H54 (cell line): ENCODE measurements at places on chromosomes 11 and 22.

DNA sequence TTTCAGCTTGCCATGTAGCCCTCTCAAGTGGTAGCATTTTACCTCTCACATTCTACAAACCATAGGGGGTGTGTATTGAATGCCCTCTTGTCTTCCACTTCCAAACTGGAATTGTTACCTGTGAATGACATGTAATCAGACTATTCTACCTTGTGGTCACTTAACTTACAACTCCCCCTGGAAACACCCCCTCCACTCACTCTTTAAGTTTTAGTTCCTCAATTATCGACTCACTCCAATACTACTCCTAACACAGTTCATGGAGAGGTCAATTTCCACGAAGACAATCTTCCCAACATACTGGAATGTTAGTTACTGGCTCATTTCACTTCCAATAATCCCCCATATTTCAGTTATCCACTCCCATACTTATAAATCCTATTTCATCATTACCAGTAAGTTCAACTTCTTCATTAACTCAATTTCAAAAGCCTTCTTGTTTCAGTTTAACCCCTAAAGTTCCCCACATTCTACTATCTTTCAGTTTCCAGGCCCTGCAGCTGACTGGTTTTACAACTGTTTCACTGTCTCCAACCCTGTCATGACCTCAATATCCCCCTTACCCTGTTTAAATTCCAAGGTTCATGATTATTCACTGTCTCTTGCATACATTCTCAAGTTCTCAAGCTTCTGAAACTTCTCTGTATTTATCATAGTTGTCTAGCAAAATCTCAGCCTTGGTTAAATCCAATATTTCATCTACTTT, 92.5 kb downstream of the C11orf87 start:
- DNase-seq: no peak

DNA sequence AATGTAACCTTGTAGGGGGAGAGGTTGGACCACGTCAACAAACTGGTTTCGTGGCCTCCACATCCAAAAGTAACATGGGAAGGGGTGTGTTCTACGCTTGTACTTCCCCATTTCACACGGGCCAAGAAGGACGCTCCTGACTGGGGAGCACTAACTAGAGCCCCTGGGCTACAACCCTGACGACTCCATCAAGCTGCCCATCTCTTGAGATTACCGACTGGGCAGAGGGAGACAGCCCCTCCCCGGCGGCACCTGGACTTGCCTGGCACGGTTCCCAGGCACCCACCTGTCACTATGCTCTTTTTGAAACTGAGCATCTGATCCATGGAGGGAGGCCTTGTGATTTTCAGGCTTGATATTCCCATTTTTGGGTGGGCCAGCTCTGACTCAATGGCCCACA, 68.5 kb downstream of the SHANK2 start:
- DNase-seq: no peak

- no peak for DNase-seq
These were observed 90.6 kb downstream of the TSPAN18 start for GRCh38 chr11:44817207-44817949.

GRCh38 chr11:65699306-65699705, 12.7 kb upstream of the KAT5 start:
- no peak for DNase-seq

GRCh38 chr11:76768909-76769560, 14.1 kb upstream of the TSKU start:
- no peak for DNase-seq

GRCh38 chr11:23732026-23732425, 764.8 kb upstream of the LUZP2 start:
- DNase-seq: no peak

- no peak for DNase-seq
These were observed 22.0 kb downstream of the JAML start for GRCh38 chr11:118202599-118203422.

- DNase-seq: no peak
These were observed 77.0 kb downstream of the RPS6KA4 start for GRCh38 chr11:64436000-64436399.

- DNase-seq: no peak
These were observed 18.4 kb downstream of the MS4A6E start for GRCh38 chr11:60345489-60345888.

GRCh38 chr11:12052676-12053605, 44.5 kb upstream of the DKK3 start:
- DNase-seq: no peak

DNA sequence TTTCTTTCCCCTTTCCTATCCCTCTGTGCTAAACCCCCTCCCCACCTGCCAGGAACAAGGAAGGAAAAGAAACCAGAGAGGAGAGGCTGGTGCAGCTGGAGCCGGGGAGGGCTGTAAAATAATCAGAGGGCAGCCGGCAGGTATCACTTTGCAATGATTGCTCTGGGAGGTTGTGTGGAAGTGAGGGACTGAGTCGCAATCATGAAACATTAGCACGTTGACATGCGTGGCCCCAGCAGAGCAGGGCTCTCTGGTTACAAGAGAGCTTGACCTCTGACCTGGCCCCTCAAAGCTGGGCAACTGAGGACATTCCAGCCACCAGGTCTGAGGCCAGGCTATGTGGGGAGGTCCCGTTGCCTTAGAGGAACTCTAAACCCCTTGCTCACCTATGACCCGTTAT, 170.8 kb upstream of the BDNF start:
- DNase-seq: no peak

- no peak for DNase-seq
These were observed 18.4 kb downstream of the TUB start for GRCh38 chr11:8099291-8099899.

DNA sequence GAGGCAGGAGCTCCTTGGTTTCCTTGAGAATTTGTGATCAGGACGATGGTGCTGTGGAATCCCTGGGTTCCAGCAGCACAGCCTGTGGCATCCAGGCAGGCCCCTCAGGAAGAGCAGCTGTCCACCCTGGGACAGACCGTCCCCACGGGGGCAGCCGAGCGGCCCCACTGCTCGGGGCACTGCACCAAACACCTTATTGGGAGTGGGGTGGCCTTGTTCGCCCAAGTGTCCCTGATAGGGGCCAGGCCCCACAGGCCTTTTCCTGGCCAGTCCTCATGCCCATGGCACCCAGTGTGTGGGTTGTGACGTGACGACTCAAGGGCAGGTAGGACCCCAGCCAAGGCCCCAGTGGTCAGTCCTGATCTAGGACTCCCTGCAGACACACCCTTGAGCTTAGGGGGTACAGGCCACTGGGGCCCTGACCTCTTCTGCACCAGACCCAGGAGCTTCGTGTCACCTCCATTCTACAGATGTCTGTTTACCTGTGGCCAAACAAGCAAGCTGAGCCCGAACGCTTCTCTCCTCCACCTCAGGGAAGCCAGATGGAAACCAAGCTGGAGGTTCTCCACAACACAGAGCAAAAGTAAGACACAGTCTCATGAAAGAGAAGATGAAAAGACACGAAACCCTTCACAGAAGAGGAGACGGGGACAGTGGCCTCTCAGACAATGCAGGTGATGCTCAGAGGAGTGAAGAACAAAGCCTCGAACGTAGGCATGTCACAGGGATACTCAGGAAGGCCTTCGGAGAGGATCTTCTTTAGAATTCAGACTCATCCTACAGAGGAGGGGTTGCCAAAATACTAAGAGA, 1.6 kb upstream of the BRD1 start:
- no peak for DNase-seq

GRCh38 chr11:64987998-64988854, 8.5 kb downstream of the BATF2 start:
- no peak for DNase-seq

- no peak for DNase-seq
These were observed 5.4 kb upstream of the FTH1 start for GRCh38 chr11:61972672-61973475.

DNA sequence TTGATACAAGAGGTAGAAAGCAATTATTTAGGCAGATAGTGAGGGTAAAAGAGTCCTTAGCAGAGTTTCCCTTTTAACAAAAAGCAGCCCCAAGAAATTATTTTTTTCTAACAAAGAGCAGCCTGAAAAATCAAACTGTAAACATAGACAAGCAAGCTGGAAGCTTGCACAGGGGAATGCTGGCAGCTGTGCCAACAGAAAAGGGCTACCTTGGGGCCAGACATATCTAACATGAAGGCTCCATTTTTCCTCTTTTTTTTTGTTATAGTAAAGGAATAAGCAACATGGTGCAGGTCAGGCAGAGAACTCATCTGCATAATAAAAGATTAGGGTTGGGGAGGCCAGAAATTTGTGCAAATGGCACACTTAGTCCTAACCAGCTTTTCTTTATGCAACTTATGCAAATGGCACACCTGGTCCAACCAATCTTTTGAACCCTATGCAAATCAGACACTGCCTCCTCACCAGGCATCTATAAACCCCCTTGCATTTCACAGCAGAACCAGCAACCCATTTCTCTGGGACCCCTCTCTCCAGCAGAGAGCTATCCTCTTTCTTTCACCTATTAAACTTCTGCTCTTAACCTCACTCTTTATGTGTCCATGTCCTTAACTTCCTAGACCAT, 41.8 kb downstream of the PDGFD start:
- DNase-seq: no peak

DNA sequence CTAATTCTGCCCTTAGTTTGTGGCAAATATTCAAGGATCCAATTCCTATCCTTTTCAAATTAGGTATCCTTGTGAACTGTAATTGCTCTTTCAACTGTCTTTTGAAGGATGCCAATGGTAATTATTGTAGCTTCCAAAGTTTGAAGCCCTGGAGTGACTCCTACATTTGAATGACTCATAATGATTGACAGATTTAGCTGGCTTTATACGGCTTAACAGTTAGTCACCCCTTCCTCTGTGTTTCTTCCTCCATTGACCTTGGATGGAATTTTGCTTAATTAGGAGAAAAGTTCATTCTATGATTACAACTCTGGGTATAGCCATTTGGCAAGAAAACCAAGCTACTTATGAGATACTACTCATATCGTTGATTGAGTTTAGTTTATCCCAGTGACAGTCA, 639.3 kb upstream of the KIRREL3 start:
- no peak for DNase-seq

GRCh38 chr11:130677486-130678153, 229.2 kb downstream of the ADAMTS15 start:
- peak; percentile 13 for DNase-seq

GRCh38 chr22:27915986-27916385, 3.1 kb downstream of the PITPNB start:
- DNase-seq: no peak

DNA sequence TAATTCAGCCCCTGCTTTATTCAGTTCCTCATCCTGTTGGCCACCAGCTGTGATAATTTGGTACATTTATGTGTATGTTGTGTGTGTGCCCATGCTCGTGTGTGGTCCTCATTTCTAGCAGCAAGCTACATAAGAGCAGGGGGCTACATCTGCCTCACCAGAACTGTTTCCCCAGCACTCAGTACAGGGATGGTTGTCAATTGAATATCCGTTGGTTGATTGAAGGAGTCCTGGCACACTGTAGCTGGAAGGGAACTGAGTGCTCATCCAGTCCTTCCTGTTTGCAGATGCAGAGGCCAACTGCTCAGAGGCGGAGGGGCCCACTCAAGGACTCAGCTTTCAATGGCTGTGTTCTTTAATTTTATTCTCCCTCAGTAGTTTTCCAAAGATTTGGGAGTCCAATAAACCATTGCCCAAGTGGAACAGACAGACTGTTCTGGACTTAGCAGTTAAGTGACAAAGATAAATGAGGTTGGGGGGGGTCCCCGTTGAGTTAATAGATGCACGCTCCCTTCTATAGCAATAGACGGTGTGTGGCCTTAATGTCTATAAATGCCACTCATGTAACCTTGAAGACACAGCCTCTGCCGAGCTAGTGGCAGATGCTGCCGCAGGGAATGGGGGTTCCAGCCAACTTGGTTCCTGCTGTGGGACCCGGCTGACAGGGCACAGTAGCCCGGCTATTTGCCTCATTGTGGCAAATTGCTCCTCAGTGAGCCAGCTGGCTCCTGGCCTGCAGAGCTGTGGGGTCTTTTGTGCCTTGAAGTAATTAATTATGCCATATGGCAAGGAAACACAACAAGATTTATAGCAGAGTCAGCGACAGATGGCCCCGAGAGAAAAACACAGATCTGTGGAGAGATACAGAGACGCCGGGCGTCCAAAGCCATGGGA, 71.4 kb upstream of the GRK3 start:
- DNase-seq: no peak

- no peak for DNase-seq
These were observed 16.4 kb upstream of the KAT5 start for GRCh38 chr11:65695459-65696241.

- no peak for DNase-seq
These were observed 3.1 kb downstream of the HTR3B start for GRCh38 chr11:113907681-113908080.

GRCh38 chr11:69848201-69848600, 29.0 kb upstream of the FGF3 start:
- no peak for DNase-seq

- DNase-seq: no peak
These were observed 69.7 kb downstream of the ETS1 start for GRCh38 chr11:128517451-128518230.

DNA sequence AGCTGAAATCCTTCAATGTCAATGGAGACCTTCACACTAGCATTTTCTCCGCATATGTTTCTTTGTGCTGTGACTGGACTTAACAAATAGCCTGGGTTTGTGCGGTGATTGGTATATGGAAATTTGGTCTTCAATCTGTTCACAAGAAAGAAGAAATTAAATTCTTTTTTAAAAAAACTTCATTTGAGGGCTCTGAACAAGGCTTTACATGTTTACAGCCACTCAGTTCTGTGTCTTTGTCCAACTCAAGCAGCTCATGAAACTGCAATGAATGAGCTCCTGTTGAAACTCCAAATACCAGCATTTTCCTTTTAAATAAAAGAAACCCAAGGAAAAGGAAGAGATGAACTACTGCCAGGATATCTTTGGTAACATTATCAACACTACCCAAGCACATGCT, 57.3 kb downstream of the PIK3C2A start:
- DNase-seq: no peak

- no peak for DNase-seq
These were observed 883.5 kb downstream of the TBC1D22A start for GRCh38 chr22:47645923-47646322.

GRCh38 chr11:8201644-8202365, 33.0 kb upstream of the RIC3 start:
- no peak for DNase-seq

DNA sequence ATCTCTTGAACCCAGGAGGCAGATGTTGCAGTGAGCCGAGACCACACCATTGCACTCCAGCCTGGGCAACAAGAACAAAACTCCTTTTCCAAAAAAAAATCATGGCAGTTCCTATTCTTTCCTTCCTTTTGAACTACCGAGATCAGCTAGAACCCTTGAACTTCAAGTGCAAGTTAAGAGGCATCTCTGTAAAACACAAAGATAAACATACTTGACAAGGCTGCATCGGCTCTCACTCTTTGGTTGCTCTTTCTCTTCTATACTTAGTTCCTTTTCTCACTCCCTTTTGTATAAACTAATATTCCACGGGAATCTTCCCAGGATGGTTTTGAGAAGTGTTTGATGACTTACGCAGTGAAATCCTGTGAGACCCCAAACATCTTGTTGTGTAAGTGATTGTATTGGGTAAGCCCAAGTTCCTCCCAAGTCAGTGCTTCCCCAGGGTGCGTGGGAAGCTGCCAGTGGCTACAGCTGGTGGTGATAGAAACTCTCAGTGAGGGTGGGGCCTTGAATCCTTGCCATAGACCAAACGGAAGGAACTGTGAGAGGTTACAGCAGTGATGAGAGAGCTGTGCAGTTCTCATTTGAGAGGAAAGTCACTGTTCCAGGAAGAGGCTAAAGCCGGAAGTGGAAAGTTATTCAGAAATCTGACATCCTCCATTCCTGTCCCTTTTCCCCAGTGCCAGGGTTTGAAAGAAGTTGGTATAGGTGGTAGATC, 24.1 kb upstream of the CDC42EP2 start:
- no peak for DNase-seq
